ENCODE measurements at places on chromosomes 1 and 21.

GRCh38 chr1:50774759-50775351, 185.2 kb downstream of the FAF1 start:
- no peak for DNase-seq

GRCh38 chr1:206863266-206863665, 2.2 kb upstream of the IL20 start:
- no peak for DNase-seq

DNA sequence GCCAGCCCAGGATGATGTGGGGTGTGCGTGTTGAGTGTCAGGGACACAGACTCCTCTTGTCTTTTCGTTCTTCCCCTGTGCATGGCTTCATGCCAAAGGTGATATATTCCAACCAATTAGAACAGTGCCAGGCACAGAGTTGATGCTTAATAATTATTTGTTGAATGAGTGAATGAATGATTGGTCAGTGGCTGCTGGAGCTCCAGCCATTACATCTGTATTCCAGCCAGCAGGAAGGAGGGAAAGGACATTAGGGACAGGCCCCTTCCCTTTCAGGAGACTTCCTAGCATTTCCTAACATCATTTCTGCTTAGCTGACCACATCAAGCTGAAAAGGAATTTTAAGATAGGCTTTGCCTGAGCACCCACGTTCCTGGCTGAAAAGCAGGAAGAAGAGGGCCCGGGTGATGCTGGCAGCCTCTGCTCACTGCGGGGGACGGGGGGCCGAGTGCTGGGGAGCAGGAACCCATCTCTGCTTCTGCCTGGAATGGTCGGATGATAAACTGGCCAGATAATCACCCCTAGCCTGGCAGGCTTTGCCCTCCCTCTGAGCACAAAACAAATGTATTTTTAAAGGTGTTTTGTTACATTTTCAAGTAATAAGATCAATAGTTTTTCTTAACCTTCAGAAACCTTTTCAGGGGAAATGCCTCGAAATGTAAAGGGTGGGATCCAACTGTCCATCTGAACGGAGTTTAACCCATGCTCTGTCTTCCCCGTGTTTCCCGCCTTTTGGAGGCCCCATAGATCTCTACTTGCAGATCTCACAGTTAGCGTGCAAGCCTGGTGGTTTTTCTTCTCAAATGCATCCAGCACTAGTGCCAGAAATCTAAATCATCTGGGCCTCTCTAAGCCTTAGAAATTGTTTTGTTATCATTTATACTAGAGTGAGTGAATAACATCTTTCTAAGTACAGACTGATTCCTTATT, 39.0 kb downstream of the SLC37A1 start:
- no peak for DNase-seq

- DNase-seq = peak; percentile 2
These were observed 73.1 kb downstream of the KIF1B start for GRCh38 chr1:10283318-10283984.

DNA sequence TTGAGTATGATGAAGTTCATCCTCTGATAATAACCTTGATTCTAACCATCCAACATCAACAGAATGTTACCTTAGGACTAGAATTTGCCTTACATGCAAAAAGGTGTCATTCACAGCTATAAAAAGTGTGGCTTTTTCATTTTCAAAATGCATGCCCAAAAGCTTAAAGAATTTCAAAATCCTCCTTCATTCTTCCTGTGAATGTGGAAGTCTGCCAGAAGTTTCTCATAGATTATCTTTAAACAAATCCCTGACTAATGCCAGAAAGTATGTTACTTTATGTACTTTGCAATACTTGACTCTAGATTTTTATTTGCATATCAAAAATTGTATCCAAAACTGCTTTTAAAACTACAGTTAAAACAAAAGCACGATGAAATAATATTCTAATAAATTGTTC, 270.6 kb upstream of the ZRANB2 start:
- no peak for DNase-seq

DNA sequence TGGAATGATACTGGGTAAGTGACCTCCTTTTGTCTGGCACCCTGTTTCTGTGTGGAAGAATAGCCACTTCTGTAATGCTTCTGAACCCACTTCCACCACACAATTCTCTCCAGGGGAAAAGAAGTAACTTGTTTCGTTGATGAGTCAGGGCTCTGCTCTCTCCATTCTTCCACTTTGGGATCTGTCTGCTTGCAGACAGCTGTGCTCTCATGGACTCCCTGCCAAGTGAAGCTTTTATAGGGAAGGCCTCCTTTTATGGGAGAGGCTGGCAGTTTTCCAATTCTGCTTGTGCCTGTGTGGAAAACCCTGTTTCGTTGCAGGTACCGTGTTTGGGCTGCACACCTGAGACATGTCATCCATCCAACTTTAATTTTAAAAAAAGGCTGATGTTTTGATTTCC, 130.7 kb downstream of the GIPC2 start:
- DNase-seq = no peak

DNA sequence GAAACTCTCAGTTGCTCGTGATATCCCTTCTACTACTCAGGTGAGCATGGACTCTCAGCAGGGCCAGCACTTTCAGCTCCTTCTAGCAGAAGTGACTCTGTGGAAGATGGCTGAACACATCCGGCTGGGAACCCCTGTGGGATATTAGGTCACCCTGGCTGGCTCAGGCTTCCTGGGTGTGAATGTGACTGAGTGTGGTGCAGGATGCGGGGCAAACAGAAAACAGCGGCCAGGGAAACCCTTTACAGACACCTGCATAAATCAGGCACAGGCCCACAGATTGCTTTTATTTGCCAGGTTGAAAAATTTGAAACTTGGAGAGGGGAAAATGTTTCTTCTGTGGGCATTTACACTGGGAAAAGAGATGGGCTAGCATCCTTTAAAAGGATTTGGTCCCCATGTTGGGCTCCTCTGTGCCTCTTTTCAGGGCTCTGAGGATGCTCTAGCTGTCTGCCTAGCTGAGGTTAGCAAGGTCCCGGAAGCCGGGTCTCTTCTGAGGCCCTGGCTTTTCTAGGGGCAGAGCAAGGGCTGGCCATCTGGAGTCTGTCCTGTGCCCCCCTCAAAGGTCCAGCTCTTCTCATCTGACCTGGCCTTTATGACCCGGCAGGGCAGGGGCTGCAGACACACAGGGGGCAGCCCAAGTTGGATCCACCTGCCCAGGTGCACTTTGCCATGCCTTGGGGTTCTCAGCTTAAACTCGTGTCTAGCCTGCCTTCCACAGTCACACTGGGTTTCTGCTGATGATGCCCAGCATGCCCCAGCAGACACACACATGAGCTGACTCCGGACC, 243.0 kb downstream of the SIPA1L2 start:
- no peak for DNase-seq

DNA sequence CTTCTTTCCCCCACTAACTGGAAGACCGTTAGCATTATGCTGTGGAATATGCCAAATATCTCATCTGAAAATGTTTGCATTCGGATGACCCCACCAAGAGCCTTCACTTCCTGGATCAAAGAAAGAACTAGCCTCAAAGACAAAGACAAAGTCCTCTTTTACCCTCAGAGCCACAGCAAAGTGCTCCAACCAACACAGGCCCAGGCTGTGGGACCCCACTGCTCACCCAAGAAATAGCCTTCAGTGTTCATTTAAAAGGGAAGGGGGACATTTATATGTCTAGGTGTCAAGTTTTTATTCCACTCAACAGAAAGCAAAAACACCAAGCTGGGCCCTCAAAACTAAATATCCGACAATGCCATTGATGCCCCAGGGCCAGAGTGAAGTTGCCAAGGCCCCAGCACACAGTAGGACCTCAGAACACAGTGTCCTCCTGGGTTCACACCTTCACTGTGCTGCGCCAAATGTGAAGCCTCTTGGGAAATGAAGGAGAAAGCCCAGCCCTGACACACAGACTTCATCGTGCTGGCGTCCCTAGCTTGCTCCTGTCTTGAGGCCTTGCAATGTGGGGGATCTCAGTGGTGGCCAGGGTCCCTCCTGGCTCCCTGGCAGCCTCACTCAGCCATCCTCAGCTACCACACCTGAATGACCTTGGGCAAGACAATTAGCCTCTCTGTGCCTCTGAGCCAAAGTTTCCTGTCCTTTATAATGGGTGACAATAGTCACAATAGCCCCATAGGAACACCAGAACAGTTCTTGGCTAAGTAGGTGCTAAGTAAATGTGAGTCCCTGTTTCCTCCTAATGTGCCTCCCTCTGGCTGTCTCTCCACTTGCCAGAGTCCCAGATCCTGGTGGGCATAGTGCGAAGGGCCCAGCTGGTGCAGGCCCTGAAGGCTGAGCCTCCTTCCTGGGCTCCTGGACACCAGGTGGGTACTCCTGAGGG, 11.3 kb downstream of the CLCNKB start:
- no peak for DNase-seq

DNA sequence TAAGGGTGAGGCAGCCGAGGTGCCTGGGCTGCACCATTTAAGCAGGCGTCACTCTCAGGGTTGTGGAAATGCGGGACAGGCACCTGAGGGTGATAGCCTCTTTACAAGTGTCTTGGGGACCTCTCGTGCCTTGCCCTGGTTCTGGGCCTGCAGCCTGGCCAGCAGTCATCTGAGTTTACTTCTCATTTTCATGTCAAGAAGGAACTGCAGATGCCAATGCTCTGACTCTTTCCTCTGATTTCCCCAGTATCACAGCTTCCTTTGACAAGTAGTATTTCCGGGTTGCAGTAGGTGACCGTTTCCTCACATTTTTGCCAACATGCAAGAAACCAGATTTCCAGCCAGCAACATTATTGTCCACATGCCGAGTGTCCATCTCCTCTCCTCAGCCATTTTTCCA, 286.9 kb downstream of the DISC1 start:
- no peak for DNase-seq

DNA sequence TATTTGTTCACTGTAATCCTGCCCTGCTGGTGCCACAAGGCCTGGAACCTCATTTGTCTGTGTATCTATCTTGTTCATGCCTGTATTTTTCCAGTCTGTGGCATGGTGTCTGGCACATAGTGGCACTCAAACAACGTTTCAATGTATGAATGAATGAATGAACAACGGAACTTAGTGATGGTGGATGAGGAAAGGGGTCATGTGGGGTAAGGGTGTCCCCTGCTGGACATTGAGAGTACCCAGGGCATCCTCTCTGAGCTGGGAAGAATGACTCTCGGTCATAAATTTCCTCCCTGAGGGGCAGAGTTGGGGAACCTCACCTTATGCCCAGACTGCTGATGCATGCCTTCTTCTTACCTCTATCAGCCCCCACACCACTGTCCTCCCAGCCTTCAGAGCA, 18.9 kb upstream of the ZNF683 start:
- DNase-seq = no peak

- DNase-seq = no peak
These were observed 23.7 kb upstream of the MAGOH start for GRCh38 chr1:53262000-53262399.

GRCh38 chr1:158916085-158916484, 15.3 kb upstream of the PYHIN1 start:
- DNase-seq = no peak

DNA sequence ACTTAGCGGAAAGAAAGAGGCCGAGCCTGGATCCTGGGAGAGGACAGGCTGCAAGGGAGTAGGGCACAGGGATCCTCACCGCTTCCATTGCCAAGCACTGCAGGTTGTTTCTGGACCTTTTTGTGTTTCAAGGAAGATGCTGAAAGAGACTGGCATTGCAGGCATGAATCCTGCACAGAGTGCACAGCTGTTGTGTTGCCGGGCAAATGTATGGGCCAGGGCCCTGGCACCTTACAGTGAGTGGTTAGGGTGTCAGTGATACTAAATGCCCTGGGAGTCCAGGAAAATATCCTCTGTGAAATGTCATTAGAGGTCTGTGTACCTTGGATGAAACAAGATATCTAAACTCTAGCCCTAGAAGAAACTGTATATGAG, 145.5 kb upstream of the FGGY start:
- no peak for DNase-seq

GRCh38 chr1:165858967-165859845, 31.8 kb downstream of the UCK2 start:
- no peak for DNase-seq

DNA sequence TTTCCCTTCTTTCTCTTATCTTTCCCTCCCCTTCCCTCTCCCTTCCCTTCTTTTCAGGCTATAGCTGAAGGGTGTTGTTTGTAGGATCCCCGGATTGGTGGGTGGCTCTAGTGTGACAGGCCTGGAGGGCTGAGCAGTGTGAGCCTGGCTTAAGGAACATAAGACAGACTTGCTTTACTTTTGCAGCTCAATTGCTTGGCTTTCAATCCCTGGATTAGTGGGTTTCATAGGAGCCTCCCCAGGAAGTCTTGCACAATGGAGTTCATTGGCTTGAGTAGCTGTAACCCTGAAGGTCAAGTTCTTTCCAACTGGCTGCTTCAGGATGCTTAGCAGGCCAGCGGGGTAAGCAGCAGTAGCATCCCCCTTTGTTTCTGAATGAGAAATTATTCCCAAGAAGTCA, 126.7 kb downstream of the CAMTA1 start:
- no peak for DNase-seq

GRCh38 chr1:233079574-233079973, 129.2 kb downstream of the NTPCR start:
- DNase-seq = no peak

DNA sequence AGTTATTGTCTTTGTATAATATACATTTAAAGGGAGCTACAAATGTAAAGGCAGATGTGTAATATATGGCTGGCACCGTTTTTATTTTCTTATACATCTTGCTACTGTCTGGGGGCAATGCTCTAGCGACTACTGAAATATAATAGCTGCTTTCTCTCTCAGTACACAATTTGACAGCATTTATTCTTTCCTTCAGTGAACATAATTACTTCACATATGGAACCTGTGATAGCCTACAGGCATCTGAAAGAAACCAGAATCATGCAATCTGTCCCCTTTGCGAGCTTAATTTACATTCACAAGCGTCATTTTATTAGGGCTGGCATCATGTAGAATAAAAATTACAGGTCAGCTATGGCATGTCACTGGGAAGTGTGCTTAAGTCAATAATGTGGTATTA, 557.5 kb upstream of the PTBP2 start:
- DNase-seq = no peak

DNA sequence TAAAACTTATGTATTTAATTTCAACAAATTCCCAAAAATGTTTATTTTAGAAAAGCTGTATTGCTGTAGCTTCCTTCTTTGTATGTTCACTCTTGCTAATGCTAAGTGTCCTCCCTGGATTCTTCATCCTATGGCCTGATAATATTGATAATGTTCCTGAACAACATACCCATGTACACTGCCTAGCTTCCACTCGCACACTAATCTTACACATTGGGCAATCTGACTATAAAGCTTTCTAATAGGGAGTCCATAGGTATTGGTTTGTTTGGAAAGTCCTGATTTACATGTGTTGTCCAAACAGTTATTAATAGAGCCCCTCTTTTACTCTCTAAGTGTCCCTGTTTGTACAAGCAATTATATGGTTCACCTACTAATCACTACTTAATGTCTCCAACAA, 783 bp downstream of the F13B start:
- no peak for DNase-seq

GRCh38 chr1:42927920-42928505, 30.7 kb downstream of the SLC2A1 start:
- no peak for DNase-seq

GRCh38 chr1:34924759-34925555, 4.5 kb downstream of the DLGAP3 start:
- DNase-seq = no peak
